ENCODE measurements at places on chromosomes 1 and 21.

GRCh38 chr1:37400466-37401225 is 73.7 kb upstream of the ZC3H12A start:
- DNase-seq: no peak

- no peak for DNase-seq
These were observed 455.8 kb upstream of the VAMP3 start for GRCh38 chr1:7315316-7315715.

- DNase-seq: no peak
These were observed 226.6 kb downstream of the CAMTA1 start for GRCh38 chr1:7011826-7012225.

DNA sequence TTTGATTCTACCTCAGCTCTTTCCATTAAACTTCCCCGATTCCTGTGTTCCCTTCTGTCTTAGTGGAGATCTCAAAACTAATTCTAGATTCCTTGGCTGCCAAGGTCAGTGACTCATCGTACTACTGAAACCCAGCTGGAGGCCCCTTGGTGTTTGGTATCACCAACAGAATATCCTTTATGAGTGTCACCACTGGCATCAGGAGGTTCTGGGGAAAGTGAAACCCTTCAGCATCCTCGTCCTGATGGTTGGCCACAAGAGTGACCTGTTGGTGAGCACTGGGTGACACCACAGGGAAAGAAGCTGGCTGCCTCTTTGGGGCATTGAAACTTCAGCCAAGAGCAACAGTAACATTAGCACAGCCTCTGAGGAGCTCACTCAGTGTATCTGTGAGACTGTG is 9.6 kb downstream of the RAB42 start:
- peak; percentile 82 for DNase-seq

DNA sequence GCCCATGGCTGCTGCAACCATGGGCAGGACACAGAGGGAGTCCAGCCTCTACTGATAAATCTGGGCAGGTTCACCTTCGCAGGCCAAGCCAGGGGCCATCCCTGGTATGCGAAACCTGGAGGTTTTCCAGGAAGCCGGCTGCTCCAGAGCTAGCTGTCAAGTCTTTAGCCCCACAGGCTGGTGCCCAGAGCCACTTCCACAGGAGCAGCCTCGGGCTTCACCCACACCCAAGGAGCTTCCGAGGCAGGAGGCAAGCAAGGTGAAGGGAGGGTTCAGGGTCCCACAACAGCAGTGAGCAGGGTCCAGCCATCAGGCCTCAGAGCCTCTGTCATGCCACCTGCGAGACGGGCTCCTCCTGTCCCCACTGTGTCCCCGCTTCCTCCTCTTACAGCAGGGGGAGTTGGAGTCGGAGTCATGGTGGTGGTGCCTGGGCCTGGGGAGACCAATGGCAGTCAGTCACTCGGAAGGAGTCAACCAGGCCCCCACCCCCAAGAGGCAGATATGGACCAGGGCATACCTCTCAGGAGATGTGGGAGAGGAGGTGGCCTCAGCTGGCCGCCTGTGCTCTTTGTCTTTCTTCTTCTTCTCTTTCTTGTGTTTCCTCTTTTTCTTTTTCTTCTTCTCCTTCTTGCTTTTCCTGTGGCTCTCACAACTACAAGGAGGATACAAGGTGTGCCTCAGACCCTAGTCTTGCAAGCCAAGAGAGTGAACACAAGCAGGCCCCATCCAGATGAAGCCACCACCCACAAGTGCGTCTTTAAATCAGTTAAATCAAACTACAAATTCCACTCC is 2.1 kb downstream of the C1orf35 start:
- no peak for DNase-seq

- no peak for DNase-seq
These were observed 284.9 kb upstream of the RUNX1 start for GRCh38 chr21:35333831-35334618.

DNA sequence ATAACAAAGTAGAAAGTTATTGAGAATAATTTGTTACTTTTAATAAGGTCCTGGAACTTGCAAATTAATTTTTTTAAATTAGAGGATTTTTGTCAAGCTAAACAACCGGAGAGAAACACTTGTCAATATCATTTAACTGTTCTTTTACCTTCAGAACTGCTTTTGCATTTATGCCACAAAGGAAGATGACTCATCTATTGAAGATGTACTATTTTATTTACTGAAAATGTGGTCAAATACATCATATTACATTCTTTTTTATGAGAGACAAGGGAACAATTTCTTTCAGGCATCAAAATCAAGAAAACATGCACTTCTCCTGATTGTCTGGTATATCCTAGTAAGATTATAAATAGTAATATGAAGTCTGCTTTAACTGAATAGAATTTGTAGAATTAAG is 558.2 kb upstream of the PRMT6 start:
- DNase-seq: peak; percentile 3

GRCh38 chr1:182626527-182626926 is 22.3 kb upstream of the RGS16 start:
- no peak for DNase-seq

DNA sequence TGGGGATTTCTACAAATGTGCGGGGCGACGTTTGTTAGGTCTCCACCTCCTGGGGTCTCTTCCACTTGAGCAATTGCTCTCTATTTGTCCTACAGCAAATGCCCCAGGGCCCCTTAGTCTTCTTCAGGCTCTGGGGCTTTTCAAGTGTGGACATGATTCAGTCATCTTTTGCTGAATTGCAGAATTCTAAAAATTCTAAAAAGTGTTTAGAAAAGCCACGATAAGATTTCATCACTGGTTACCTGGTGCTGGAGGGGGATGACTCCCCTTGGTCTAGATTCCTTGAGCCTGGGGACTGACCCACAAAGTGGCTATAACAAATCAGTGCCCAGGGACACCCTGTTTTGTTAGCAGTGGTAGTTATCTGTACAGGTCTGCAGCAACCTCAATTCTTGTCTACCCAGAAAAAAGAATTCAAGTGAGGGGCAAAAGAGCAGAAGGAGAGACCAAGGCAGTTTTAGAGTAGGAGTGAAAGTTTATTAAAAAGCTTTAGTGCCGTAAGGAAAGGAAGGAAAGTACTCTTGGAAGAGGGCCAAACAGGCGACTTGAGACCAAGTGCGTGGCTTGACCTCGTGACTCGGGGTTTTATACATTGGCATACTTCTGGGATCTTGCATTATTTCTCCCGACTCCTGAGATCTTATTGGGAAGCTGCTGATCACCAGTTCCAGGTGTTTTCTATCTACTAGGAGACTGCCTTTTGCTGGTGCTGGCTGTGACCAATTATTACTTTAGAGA is 25.2 kb downstream of the PROK1 start:
- no peak for DNase-seq

GRCh38 chr1:31760471-31761470 is 3.4 kb downstream of the ADGRB2 start:
- peak; percentile 86 for DNase-seq

GRCh38 chr1:232786845-232787455 is 18.3 kb upstream of the MAP10 start:
- no peak for DNase-seq

DNA sequence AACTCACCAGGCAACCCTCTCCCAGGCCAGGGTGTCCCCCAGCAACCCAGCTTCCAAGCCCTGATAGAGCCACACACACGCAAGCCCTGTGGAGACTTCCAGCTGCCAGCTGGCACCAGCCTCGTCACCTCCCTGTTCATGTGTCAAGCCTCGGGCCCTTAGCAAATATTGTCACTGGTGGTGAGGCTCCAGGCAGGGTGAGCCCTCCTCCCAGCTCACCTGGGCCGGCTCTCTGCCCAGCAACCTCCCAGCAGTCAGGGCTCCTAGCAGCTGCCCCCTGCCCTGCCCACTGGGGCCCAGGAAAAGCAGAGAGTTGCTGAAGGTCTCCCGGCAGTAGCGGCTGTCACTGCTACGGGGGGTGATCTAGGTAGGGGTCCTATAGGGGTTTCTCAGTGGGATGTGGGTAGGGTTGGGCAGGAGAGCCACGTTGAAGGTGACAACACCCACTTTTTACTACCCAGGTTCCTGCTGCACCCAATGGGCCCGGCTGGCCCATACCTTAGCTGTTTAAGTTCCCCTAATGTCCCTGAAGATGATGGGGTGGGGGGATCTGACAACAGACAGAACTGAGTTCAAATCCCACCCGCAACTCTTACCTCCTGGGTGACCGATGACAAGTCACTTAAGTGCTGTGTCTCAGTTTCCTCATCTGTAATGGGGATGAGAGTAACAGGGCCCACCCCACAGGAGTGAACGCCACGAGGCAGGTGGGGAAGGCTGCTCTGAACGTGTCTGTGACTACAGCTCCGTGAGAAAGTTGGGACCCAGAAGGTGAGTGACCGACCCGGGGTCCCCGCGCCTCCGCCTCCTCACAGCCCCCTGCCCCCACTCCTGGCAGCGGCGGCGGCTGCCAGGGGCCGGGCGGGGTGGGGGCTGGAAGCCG is 678 bp downstream of the TTC39A start:
- DNase-seq: no peak

DNA sequence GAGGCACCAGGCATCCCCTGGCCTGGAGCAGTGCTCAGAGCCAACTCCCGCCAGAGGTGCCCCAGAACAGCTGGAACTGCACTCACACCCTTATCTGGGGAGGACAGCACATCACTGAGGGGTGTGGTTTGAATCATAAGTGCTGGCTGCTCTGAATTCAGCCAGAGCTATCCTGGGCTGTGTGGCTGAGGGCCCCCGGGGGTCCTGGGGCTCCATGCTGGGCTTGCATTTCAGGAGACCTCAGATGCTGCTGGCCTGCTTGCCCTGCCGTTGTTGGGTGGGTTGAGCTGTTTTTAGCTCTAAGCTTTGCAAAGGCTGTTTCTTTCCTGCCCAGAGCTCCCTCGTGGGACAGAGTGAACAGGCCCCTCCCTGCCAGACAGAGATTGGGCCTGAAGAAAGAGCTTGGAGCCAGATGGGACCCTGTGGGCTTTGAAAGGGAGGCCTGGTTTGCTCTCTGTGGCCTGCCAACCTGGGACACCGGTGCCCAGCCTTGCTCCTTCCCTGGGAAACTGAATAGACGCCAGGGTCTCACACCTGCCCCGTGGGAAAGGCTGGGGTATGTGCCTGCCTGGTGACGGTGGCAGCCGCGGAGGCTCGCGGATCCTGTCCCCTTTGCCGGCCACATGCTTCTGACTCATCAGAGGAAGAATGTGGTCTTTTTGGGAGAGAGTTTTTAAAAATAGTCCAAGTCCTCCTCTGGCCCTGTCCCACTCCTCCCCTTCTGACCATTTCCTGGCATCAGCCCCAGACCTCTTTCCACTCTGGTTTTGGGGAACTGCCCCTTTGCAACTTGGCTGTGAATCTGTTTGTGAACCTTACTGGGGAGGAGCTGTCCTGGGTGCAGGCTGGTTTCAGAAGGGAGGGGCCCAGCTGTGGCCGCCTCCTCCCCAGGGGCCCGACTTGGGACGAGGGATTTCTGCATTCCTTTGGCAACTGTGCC is 30.0 kb downstream of the ARHGEF10L start:
- peak; percentile 84 for DNase-seq

DNA sequence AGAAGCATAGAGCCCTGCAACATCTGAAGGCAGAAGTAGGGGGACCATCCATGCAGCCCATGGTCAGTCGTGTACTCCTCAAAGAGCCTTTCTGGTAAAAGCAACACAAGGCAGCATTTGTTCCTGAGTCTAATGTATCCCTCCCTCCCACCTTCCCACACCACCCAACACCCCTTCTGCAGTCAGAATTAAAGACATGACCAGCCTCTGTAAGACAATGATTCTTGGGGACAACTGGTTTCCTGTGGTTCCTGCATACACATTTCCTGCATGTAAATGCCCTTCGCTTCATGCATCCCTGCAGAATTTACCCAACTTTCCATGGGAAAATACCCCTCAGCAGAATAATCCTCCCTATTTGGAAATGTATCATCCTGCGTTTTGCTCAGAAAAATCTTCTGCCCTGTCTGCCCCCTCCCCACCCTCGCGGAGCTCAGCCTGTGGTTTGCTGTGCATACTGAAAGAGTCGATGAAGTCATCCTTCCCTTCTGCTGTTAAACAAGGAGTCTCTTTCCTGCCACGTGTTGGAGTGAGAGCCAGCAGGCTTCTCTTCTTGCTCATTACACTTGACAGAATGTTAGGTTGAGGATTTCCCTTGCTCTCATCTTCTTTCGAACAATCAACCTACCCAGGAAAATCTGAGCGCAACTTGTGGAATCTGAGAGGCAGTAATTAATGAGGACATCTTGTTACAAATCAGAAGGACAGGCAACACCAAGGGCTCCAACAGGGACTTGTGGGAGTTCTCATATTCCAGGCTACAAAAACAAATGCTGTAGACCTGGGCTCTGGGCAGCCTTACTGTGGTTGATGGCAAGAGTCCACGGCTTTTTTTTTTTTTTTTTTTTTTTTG is 4.7 kb downstream of the TNN start:
- peak; percentile 74 for DNase-seq

DNA sequence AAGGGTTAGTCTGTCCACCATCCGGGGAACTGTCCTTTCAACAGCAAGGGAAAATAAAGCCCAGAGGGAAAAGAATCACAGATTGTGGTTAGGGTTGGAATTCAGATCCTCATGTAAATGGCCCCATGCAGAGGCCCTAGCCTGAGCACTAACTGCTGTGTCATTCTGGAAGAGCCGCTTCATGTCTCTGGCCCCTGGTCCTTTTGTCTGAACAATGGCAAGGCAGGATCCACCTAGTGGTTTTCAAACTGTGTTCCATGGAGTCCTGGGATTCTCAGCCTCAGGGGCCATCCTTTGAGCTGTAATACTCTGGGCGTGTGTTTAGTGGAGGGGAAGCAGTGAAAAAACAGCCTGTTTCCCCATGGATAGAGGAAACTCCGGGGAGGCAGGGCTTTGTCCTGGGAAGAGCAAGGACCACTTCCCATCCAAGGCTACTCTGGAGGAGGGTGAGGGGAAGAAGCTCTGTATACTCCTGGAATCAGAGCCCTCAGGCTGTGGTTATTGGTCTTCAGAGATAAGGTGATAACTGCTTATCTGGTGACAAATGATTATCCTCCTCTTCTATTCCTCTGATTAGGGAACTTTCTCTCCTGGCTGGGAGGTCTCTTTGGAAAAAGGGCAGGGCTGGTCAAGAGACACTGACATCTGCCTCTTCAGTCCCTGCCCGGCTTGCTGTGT is 19.2 kb downstream of the PAX7 start:
- no peak for DNase-seq

GRCh38 chr1:1440262-1441001 is 4.9 kb downstream of the VWA1 start:
- DNase-seq: no peak

DNA sequence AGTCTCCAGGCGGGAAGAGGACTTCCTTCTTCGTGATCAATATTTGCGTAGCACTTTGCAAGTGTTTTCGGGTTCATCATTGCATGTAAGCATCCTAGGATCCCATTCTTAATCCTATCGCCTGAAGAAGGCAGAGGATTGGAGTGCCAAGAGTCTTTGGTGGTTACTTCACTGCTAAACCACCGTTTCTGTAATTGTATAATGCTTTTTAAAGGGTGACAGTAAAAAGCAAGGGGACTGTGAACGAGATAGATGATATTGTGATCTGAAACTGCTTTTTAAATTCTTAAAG is 345 bp upstream of the ALDH9A1 start:
- DNase-seq: no peak

Data from urothelium cell line (cell line).